Stimulated activated CD4-positive, alpha-beta T cell treated with anti-CD3 and anti-CD28 coated beads, Interleukin-1b, Interleukin-23, amount 100 ng/mL, for 1 hour (primary cell): ENCODE measurements at places on chromosomes 6 and 20.

DNA sequence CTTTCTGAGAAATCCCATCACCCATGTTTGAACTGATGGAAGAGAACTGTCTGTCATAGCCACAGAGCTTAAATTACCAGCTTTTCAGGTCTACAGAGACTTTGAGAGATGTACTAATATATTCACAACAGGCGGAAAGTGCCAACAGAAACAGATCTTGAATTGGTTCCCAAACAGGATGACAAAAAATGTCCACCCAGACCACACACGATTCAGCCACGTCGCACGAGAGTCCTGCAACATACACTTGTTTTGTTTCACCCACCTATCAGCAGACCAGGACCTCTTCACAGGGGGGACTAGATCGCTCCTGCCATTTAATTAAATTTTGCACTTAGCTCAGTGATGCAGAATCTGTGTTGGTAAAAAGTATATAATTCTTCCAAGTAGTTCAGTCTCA, 187.1 kb upstream of the CEP162 start:
- DNase-seq: no peak

DNA sequence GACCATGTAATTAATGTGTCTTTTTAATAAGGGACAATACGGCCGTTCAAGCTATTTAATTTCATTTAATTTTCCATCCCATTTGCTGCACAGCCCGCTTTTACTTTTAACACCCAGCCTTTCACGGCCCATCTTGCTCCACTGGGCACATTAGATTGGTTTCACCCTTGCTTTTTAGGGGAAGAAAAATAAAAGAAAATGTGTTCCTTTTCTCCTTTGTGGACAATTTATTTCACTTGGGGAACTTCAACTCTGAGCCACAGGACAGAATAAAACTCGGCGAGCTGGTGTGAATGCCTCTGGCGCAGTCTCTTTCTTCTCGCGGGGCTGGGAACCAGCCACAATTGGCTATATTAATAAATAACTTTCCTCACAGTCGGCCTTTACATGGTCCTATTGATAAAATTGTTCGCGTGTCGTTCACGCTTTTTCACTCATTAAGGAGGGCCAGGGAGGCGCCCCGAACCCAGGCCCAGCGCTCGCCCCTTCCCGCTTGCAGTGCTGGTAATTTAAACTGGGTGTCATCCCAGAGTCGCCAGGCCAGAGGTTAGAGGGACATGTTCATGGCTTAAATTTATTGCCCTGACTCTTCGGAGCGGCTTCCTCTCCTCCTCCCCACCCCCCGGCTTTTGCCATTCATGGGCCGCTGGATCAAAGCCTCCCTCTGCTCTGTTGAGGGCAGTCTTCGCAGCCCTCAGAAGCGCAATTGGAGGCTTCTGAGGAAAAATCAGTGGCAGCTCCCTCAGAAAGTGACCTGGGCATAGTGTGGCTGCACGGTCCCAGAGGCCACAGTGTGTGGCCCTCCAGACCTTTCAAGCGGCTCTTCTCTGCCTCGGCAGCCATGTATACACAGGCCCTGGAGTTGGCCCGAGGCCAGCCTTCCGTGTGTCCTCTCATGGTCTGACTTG, 2.2 kb upstream of the PRDM13 start:
- no peak for DNase-seq

DNA sequence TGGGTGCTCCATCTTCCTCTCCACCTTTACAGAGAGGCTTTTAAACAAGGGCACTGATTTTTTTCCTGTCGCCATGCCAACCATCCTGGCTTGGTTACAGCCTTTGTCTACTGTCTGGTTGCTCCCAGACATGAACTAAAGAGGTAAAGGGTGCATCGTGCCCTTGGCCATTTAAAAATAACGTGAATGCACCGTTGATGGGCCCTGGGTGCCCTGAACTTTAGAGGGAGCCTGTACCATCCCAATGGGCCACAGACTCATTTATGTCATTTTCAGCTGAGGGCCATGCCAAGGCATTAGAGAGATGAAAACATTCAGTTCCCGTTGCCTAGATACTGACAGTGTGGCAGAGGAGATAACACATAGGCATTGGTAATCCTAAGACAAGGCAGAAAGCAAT, 23.3 kb downstream of the TMC2 start:
- DNase-seq: no peak

- no peak for DNase-seq
Observed at GRCh38 chr6:110646951-110647910, 168.0 kb downstream of the CDK19 start.

DNA sequence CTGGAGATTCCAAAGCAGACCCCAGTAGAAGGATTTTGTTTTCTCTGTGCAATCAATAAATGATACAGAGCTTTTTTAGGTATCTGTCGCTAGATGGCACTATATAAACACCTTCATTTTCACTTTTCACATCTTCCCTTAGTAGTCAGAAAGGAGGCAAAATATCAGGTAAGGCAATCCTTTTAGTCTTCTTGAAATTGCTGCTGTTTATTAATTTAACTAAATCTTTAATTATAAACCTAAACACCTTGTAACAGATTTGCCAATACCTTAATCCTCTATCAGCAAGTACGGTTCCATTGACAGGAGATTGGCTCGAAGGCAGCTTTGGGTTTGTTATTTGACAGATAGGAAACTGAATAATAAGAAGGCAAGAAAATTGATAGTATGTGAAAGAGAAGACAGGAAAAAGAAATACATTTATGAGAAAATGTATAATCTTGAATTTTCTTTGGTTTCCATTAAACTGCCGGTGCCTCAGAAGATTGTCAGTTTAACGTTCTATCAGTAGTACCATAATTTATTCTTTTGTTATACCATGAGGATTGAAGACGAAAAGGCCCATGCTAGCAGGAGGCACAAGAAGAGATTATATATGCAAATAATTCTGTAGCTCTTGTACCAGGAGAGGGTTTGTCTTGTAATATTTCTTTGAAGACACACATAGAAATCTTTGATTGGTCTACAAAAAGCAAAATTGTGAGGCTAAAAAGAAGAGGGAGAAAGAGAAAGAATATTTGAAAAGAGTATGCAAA, 23.5 kb upstream of the IBTK start:
- no peak for DNase-seq

DNA sequence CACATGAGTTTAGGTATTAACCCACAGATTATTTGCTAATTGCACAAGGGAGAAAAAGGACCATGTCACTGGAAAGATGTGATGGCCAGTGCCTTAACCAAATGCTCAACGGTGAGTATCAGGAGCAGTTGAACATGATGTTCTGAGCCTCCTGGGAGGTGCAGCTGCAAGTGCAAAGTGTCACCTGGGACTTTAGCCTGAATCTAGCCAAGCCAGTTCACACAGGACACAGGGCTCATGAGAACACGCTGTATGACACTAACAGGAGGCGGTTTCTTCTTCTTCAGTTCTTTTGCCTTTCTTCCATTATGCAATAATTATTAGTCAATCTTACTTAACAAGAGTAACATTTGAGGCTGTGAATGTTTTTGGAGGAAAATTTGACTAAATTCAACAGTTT, 225.3 kb downstream of the THBS2 start:
- no peak for DNase-seq

GRCh38 chr6:147109707-147110106, 94.5 kb upstream of the STXBP5 start:
- no peak for DNase-seq

- no peak for DNase-seq
Observed at GRCh38 chr6:35388030-35388429, 45.7 kb downstream of the PPARD start.

DNA sequence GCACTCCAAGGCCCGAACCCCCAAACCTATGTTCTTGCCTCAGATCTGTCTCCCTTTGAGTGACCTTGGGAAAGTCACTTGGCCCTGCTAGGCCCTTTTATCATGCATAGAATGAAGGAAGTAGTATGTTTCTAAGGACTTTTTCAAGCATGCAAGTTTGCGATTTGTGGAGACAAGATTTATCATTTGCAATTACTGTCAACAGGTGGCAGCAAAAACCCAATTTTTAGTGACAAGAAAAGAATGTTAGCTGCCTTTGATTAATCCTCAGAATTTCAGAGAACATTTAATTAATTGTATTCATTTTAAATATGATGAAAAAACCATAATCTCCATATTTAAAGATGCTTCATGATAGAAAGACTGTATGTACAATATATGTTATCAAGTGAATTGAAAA, 28.3 kb upstream of the PREP start:
- no peak for DNase-seq

- DNase-seq: no peak
Observed at GRCh38 chr6:111423960-111424846, 58.8 kb downstream of the REV3L start.

DNA sequence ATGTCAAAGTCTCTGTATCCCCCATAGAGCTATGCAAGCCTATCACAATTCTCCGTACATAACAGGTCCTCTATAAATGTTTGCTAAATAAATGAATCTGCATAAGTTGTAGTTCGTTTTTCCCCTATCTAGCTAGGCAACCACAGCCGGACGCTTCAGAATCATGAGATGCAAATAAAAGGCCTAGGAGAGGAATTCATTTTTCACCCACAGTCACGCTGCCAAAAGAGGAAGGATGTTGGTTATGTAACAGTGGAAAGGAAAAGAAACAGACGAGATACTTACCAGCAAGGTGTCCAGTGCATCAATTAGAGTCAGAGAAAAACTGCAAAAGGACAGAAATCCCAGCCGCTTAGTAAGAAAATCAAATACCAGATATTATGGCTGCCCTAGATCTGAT, 2.4 kb downstream of the EDEM2 start:
- no peak for DNase-seq

- no peak for DNase-seq
Observed at GRCh38 chr20:64080813-64081623, 1.1 kb downstream of the OPRL1 start.

- no peak for DNase-seq
Observed at GRCh38 chr6:89068695-89069094, 11.9 kb upstream of the PNRC1 start.

GRCh38 chr6:329888-330691, 37.8 kb downstream of the DUSP22 start:
- no peak for DNase-seq

DNA sequence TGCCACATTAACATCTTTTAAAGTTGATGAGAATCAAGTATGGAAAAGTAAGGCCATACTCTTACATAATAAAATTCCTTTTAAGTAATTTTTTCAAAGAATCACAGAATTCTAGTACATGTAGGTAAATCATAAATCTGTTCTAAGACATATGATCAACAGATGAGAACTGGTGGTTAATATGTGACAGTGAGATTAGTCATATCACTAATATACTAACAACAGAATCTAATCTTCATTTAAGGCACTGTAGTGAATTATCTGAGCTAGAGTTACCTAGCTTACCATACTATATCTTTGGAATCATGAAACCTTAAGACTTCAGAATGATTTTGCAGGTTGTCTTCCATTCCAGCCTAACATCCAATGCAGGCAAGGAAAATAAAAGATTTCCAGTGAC, 11.6 kb downstream of the PLN start:
- DNase-seq: no peak

DNA sequence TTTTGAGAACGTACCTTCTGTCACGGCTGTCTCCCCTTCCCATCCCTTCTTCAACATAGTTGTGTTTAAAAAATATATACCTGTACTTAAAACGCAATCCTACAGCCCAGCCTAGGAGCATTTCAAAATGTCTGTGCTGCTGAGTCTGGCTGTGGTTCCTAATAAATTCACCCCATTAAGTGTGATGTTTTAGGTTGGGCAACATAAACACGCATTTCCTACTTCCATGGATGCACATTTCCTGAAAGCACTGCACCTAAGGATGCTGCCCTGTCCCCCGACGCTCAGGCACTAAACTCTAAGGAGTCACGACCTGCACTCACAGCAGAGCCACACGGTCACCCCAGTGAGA, 1.2 kb downstream of the REV3L start:
- DNase-seq: no peak

- DNase-seq: no peak
Observed at GRCh38 chr20:58146746-58147140, 81.7 kb downstream of the ANKRD60 start.

DNA sequence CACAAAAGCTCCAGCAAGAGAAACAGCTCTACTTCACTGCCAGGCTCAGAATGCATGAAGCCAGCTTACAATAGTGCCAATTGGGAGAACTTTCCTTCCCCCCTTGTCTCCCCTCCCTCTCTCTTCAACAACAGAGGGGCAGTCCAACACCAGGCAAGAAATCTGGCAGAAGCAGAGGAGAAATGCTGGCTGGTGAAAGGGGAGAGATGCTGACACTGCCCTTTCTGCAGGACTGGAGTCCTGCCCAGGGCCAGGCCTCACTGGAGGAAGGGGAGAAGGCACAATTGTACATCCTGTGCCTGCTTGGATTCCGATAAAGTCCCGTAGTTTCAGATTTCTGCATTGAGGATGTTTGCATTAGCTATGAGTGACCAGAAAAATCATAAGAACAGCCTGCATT, 148.6 kb downstream of the LRRC1 start:
- no peak for DNase-seq

GRCh38 chr6:46320505-46320904, 149.7 kb upstream of the ENPP5 start:
- DNase-seq: no peak

GRCh38 chr6:108123946-108124345, 41.9 kb upstream of the NR2E1 start:
- no peak for DNase-seq

GRCh38 chr20:25087186-25087929, 5.4 kb upstream of the VSX1 start:
- DNase-seq: no peak

GRCh38 chr6:13349811-13350506, 21.6 kb upstream of the TBC1D7 start:
- DNase-seq: no peak

GRCh38 chr6:153023977-153024708, 21.6 kb upstream of the MTRF1L start:
- DNase-seq: no peak

DNA sequence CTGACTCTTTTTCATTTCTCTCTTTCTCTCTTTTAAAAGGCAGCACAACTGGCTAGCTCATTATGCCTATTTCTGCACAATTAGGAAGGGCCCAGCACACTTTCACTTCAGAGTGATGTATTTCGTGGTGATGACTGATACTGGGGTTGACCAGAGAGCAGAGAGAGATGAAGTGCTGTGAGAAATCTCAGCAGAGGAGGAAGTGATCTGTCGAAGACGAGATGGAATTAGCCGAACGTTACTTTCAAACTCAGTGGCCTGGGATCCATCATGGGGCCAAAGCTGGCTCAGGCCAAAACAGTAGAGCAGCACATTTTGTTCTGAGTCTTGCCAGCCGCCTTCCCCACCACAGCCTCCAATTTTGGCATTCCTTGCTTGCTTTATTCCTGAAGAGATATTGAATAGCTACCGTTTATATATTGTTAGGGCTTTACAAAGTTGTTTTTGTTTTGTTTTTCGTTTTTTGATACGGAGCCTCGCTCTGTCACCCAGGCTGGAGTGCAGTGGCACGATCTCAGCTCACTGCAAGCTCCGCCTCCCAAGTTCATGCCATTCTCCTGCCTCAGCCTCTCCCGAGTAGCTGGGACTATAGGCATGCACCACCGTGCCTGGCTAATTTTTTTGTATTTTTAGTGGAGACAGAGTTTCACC, 213.2 kb upstream of the ECI2 start:
- DNase-seq: no peak
